ENCODE measurements at places on chromosomes 12 and 14.
A peak's percentile ranks its signal among the peaks of the same experiment; 100 is the strongest.

GRCh38 chr12:70847871-70848270 lies 72.7 kb downstream of the PTPRR start:
- DNase-seq: no peak

DNA sequence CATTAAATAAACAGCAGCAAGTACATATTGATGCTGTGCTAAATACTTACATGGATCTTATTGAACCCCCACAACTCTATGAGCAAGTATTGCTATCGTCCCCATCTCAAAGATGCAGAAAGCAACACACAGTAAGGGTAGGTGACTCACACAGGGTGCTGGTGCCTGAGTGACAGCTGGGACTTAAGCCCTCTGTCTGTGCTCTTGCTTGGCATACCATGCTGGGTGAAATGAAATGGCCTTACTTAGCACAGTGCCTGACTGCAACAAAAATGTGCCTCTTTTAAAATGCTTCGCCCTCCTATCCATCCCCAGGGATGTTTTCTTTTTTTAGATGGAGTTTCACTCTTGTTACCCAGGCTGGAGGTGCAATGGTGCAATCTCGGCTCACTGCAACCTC lies 788 bp downstream of the TEX52 start:
- no peak for DNase-seq

DNA sequence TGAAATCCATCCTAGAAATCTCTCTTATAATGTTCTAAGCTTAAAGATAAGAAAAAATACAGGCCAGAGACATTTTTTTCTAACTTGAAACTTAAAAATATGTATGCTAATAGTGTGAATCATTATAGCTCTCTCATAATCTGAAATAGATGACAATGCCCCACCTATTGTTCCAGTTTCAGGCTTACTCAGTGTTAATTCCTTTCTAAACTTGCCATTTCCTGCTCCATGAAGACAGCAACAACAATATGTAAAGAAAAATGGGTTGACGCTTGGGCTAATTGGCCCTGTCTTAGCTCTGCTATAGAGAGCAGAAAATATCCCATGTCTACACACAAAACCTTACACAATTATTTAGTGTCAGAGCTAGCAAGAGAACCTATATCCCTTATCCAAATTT lies 37.1 kb downstream of the LMO3 start:
- no peak for DNase-seq

GRCh38 chr12:22435583-22435982 lies 101.1 kb upstream of the ST8SIA1 start:
- DNase-seq: no peak

DNA sequence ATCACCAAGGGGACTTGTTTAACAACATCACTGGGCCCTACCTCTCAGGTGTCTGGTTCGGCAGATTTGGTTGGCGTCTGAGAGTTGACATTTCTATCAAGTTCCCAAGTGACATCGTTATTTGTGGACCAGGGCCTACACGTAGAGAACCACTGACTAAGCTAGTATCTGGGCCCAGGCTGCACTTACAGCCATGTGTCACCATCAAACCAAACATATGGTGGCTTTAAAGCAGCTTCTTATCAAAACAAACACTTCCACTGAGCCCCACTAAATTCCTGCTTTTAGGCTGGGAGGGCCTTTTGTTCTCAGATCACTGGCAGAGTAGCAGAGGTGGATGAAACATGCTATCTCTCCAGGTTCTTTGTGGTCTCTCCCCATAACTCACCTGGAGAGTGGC lies 220.5 kb downstream of the PELI2 start:
- no peak for DNase-seq

GRCh38 chr12:48002414-48002730 lies 1.9 kb downstream of the COL2A1 start:
- no peak for DNase-seq

DNA sequence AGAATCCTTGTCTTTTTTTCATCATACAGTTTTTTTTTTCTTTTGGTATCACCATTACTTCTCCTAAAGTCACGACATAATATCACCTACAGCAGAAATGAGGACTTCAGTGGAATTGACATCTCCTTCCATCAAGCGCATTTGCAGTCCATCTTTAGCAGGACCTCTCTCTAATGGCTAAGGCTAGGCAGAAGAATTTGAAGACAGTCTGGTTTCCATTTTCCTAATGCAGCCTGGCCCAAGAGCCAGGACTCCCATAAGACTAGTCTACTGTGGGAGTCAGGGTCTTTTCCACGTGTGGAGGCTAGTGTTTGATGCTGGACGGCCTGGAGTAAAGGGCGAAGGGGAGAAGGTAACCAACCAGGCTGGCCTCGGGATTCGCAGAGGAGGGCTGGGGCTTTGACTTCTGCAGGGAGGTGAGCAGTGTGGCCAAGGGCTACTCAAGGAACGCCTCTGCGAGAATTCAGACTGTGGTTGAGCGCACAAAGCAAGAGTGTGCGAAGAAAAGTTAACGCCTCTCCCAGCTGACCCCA lies 769 bp upstream of the ZNF740 start:
- DNase-seq: peak; percentile 65

DNA sequence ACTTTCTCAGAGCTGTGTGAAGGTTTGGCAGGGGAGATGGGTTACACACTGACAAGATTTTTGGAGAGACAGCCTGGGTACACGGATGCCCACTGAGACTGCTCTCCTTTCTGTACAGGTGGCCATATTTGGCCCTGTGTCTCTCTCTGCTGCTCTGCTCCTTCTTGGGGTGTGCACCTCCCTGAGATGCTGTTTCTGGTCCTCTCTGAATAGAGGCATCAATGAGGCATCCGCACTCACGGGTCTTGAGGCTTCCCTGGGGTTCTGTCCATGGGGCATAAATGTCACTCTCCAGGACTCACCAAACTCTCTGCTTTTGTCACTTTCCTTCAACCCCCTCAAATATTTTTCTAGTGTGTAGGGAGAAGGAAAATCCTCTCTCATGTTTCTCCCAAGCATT lies 77.5 kb downstream of the TTC8 start:
- DNase-seq: no peak

DNA sequence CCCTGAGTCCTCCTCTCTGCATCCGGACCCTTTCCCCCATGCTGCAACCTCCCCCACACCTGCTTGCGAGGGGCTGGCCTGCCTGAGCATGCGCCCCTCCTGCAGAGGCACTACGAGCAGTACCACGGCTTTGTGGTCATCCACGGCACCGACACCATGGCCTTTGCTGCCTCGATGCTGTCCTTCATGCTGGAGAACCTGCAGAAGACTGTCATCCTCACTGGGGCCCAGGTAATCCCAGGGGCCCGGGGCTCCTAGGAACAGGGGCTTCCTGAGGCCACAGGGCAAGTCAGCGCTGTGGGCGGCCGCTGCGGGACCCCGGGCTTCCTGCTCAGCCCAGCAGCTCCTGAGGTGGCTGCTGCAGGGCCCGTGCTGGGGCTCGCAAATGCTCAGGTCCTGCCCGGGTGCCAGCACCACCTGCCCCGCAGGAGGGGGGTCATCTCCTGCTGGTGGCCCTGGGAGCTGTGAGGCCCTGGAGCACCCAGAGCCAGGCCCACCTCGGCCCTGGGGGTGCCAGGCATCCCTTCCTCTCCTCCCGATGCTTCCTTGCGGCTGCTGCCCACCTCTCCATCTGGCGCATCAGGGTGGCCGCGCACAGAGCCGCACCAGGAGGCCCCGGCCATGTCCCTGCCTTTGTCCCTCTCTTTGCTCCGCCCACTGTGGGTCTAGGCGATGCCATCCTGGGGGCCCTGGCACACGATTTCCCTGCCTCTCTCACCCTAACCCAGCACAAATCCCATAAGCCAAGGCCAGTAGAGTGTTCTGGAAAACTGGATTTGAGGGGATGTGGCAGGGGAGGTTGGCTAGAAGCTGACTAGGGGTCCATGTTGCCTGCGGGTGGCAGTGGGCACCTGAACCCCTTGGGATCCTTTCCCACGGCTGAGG lies 10.2 kb downstream of the ASPG start:
- DNase-seq: no peak

DNA sequence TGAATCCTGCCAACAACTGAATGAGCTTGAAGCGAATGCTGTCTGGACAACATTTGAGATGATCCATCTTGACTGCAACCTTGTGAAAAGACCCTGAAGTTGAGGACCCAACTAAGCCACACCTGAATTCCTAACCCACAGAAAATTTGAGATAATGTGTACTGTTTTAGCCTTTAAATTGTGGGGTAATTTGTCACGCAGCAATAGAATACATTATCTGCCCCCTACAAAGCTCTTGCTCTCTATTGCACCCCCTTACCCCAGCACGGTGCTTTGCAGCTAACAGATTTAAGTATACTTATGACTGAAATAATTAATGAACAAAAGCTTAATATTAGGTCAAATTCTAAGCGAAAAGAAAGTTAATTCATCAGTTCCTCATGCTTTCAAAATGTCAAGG lies 1.6 kb downstream of the POLE2 start:
- DNase-seq: no peak

- DNase-seq: peak; percentile 13
Observed at GRCh38 chr14:74425525-74426201, 347 bp downstream of the SYNDIG1L start.

GRCh38 chr14:95098984-95099599 lies 58.2 kb downstream of the DICER1 start:
- peak; percentile 31 for DNase-seq

GRCh38 chr12:52847335-52848102 lies 1.3 kb downstream of the KRT78 start:
- DNase-seq: no peak

DNA sequence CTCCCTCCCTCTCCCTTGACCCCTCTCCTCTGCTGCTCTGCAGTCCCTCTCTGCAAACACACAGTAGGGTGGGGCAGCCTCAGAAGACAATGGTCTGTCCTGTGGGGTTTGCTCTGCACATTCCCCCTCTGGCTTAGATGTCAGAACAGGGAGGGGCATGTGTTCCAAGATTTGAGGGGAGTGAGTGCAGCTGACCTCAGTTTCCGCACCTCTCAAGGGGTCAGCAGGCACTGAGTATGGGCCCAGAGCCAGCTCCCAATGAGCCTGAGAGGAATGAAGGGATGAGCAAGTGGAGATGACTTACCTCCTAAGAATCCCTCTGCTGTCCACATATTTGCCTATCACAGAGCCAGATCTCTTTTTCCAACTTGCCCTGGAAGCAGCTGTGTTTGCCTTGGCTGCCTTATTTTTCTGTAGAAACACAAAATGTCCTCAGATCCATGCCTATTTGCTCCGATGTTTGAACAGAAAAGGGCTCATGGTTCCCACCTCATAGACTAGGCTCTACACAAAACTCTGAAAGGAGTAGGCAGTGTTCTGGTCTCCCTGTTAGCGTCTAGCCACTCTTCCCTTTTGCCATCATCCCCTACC lies 111.4 kb downstream of the CRACR2A start:
- no peak for DNase-seq

- no peak for DNase-seq
Observed at GRCh38 chr12:43812057-43812456, 5.9 kb upstream of the TWF1 start.

DNA sequence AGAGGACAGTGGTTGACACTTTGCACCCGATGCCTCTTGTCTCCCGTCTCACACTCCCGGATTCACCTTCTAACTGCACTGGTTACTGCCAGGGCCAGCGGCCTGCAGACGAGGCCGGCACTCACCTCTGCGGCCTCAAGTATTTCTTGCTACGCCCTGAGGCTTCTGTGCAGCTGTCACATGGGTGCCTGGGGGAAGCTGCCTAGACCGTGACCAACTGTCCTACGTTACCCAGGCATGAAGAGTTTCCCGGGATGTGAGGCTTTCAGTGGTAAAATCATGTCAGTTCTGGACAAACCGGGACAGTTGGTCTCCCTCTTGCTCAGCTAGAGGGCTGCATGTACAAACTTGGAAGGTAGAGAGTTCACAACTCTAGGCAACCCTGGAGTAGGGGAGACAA lies 274.5 kb downstream of the GLT1D1 start:
- DNase-seq: no peak

DNA sequence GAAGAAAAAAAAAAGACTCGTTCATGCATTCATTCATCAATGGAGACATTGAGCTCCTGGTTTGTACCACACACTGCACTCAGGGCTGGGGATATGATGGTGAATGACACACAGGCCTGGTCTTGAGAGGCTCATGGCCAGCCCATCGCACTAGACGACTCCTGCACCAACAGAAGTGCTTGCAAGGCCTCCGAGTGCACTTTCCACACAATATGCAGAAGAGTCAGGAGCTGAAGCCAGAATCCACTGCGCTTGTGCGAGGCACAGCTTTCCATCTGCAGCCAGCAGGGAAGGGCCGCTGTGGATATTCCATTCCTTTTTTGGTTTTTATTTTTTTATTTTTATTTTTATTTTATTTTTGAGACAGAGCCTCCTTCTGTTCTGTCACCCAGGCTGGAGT lies 192.4 kb downstream of the DICER1 start:
- no peak for DNase-seq

DNA sequence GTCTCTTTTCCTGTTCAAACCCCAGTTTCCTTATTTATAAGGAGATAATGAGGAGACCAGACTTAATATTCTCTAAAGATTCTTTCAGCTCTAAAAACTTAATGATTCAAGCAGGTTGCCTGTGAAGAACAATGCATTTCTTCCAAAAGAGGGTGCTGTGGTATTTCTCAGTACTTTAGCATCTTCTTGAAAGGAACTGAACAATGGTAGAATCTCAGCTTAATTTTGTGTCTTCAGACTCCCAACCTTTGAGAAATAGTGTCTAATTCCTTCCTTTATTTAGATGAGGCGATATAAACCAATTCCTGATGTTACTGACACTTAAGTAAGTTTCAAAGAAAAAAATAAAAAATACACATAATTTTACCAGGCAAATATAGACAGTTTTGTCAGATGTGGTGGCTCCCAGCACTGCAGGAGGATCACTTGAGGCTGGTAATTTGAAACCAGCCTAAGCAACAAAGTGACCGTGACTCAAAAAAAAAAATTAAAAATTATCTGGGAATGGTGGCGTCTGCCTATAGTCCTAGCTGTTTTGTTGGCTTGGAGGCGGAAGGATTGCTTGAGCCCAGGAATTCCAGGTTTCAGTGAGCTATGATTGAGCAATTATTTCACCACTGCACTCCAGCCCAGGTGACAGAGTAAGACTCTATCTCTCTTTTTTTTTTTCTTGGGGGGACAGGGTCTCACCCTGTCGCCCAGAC lies 76.9 kb upstream of the PSMA6 start:
- no peak for DNase-seq

- DNase-seq: no peak
Observed at GRCh38 chr14:36618641-36619040, 36.2 kb upstream of the NKX2-8 start.

GRCh38 chr12:77522247-77522646 lies 308.4 kb upstream of the NAV3 start:
- no peak for DNase-seq

- no peak for DNase-seq
Observed at GRCh38 chr14:95388699-95389098, 69.0 kb upstream of the CLMN start.

All from hypothalamus (tissue), 51 donors.